ENCODE measurements at places on chromosomes 3 and 15.

- no peak for DNase-seq
Observed at GRCh38 chr15:48052946-48053345, 67.8 kb upstream of the SLC24A5 start.

DNA sequence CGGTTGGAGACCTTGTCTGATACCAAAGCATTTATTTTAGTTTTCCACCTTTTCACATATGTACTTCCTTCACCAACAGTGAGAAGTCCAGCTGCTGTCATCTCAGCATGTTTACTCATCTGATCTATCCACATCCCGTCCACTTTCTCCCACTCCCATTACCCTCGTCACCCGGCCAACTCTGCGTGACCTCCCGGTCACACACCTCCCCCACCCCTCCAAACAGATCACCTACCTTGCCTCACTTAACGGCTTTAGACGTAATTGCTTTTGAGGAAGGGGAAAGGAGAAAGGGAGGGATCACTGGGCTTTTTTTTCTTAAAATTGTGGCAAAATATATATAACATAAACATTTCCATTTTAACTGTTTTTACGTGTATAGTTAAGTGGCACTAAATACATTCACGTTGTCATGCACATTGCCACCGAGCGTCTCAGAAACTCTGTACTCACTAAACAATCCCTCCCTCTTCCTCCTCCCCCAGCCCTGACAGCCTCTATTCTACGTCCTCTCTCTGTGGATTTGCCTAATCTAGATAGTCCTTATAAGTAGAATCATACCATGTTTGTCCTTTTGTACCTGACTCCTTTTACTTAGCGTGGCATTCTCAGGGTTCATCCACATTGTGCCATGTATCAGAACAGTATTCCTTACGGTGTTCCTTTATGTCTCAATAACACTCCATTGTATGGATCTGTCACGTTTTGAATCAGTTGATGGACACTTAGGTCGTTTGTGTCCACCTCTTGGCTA lies 67.2 kb downstream of the LMLN start:
- no peak for DNase-seq

- no peak for DNase-seq
Observed at GRCh38 chr15:81484086-81484955, 110.3 kb upstream of the TMC3 start.

DNA sequence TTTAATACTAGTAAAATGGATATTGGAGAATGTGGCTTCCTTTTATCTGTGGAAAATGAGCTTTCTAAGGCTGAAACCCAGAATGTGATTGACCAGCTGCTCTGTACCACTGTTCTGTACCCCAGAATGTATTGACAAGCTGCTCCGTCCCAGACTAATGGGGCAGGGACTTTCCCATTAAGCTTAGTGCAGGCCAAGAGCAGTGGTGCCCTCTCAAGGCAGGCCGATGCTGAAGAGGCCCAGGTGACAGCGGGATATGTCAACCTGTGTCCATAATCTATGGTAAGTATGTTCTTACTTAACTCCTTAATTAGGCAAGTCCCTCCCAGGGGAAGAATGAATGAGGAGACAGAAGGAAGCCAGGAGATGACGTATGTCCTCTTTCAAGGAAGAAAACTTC lies 31.1 kb downstream of the SGO1 start:
- DNase-seq, result no peak

DNA sequence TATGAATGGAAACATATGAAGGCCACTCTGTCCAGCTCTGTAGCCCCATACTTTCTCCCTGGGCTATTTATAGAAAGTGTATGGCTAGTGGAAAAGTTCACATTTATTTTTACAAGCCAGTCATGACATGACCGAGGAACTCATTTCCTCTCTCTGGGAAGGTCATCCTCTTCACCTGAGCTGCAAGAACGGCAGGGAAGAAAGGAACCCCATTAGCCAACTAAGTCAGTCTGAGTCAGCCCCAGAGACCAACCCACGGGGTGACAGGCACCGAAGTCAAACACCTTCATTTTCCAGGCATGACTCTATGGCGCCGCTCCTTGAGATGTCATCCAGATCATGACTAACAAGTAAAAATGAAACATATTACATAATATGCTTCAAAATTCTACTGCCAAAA lies 4.8 kb downstream of the PAQR9 start:
- no peak for DNase-seq

DNA sequence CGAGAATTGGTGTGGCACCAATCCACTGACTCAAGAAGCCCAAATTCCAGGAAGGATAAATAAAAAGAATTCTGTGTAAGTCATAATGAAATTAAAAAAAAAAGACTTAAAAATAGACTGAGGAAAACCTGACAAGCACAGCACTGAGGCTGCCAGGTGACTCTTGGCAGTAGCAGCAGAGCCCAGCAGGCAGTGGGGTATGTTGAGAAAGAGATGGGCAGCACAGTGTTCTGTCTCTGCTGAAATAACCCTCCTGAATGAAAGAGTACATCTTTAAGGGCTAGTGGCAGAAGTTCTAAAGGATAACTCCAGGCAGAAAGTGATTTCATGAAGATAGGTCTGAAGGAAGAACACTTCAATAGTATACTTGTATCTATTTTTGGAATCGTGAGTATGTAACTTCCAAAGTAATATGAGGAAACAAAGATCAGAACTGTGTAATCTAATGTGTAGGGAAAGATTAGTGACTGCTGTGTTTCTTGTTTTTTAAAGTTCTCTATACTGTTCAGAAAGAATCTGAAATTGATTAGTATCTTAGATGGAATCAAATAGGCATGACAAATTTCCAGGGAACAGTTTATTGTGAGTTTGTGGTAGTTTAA lies 75.9 kb downstream of the RAB7A start:
- no peak for DNase-seq

- DNase-seq, result no peak
Observed at GRCh38 chr15:36831904-36832287, 252.5 kb downstream of the CDIN1 start.

Data from esophagus squamous epithelium (tissue), 5 donors.